ENCODE measurements at places on chromosomes 5 and 9. TPM values are rescaled to one million over a fixed set of nuclear protein-coding genes. Genes with fewer than 3 reads are reported as not detected.

- H3K4me1 ChIP-seq, result no peaks in the 10 kb centered on the region
- no peak overlapping the region for H3K27ac ChIP-seq
- no peaks in the 10 kb centered on the region for H3K27me3 ChIP-seq
- H3K4me3 ChIP-seq, result no peak overlapping the region
- H3K36me3 ChIP-seq, result no peaks in the 10 kb centered on the region
- peak; percentile 17 for DNase-seq
These were observed 361.7 kb downstream of the DMRT2 start for GRCh38 chr9:1411826-1412225.

- H3K36me3 ChIP-seq, result no peaks in the 10 kb centered on the region
These were observed 82.7 kb downstream of the SHC3 start for GRCh38 chr9:89095761-89096528.

DNA sequence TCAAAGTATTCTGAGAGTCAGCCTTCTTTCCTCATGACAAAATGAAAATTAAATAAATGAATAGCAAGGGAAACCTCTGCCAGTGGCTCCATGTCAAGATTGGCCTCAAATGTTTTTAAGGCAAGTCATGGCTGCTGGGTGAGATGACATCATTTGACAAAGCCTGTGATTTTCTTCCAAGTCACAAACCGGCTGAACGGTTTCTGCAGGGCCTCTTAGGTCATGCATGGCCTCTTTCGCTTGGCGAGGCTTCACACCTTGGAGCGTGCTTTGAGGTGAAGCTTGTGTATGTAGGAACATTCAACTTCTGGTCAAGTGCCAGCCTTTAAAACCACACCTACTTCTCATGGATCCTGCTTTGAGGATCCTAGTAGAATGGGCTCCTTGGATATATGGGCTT lies 161.0 kb upstream of the ZNF618 start:
- no peaks in the 10 kb centered on the region for H3K27me3 ChIP-seq
- no peak for DNase-seq
- no peak overlapping the region for H3K27ac ChIP-seq
- H3K4me1 ChIP-seq, result no peaks in the 10 kb centered on the region

FBP2 gene
- total RNA-seq, result not detected

CCL21 gene
- total RNA-seq, result not detected

Data from CD4-positive, CD25-positive, alpha-beta regulatory T cell (primary cell).